NCI-H526 (cell line): ENCODE measurements at places on chromosomes 11 and 22.

DNA sequence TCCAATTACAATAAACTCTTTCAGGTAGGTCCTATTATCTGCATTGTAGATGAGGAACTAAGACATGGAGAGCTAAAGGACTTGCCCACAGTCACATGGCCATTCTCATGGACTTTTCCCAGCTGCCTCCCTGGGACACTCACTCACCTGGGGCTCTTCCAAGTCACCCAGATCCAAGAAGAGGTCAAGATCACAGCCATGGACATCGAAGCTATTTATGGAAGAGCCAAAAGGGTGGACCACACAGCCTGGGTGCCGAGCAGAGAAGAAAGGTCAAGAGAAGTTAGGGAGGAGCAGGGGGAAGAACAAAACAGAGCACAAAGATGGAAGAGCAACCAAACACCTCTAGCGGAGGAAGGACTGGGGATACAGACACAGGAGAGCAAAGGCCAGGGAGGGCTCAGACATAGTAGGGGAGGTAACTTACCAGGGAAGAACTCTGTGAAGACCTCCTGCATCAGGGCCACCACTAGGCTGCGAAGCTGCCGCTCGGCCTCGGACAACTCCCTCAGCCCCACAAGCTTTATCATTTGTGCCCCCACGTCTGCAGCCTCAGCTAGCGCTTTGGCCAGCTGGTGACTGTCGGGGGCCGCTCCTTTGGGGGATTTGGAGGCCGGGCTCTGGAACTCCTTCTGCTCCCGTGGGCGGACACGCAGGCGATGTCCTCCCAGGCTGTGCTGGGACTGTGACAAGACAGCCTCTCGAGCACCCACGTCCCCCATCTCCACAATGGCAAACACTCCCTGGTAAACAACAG lies 7.4 kb upstream of the EEF1G start:
- no peak for DNase-seq

GRCh38 chr22:43243324-43243723 lies 56.4 kb upstream of the TTLL12 start:
- no peak for DNase-seq

DNA sequence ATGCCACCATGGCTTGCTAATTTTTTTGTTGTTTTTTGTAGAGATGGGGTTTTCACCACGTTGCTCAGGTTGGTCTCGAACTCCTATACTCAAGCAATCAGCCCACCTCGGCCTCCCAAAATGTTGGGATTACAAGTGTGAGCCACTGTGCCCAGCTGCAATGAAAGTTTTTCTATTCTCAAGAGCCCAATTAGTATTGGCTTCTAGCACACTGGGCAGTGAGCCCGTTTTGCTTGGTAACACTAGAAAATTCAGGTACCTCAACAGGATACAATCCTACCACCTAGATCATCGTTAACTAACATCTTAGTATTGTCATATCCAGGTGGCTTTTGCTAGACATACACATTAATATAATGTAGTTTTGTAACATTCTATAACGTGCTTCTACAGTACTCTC lies 19.0 kb downstream of the SEC14L3 start:
- DNase-seq = no peak

DNA sequence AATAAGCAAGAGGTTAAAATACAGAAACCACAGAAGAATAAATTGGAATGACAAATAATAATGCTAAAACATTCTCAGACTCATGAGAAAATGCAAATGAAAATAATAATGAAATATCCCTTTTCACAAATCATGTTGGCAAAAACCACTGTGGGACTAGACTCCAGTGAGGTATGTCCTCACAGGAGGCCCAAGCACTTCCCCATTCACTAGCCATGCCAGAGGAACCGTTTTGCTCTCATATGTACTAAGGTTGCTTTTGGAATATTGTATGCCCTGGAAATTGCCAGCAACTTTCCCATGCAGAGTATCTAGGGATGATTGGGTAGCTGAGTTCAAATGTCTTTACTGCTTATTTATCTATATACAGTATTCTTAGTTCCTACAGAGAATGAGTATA lies 106.2 kb upstream of the CHORDC1 start:
- DNase-seq = no peak

GRCh38 chr11:72573855-72574445 lies 100.3 kb downstream of the PDE2A start:
- DNase-seq = peak; percentile 49

GRCh38 chr11:128724891-128725611 lies 31.2 kb downstream of the FLI1 start:
- DNase-seq = no peak

- DNase-seq = no peak
These were observed 534.9 kb downstream of the SOX6 start for GRCh38 chr11:15821451-15821850.

GRCh38 chr22:43053176-43053575 lies 36.0 kb downstream of the TTLL1 start:
- no peak for DNase-seq

DNA sequence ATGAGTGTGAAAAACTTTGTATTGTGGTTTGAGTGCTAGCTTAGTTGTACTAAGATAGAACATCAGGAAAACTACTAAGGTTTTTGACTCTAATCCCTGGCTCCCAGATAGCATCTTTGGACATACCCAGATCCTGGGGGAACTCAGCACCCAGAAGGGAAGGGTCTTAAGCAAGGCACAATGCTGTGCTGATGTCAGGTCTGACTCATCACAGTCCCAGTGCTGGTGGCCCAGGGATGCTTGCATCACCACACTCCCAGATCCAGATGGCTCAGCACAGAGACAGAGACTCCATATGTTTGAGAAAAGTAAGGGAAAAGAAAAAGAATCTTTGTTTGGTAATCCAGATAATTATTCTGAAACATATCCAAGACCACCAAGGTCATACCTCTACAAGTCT lies 18.3 kb upstream of the OR56A3 start:
- no peak for DNase-seq
